Stimulated activated CD4-positive, alpha-beta T cell treated with anti-CD3 and anti-CD28 coated beads, Interleukin-2, amount 100 ng/mL, for 48 hours (primary cell): ENCODE measurements at places on chromosomes 7 and 10.

GRCh38 chr7:137976696-137977095, 25.2 kb downstream of the CREB3L2 start:
- no peak for DNase-seq

GRCh38 chr7:120502132-120502531, 229.2 kb downstream of the KCND2 start:
- DNase-seq: no peak

DNA sequence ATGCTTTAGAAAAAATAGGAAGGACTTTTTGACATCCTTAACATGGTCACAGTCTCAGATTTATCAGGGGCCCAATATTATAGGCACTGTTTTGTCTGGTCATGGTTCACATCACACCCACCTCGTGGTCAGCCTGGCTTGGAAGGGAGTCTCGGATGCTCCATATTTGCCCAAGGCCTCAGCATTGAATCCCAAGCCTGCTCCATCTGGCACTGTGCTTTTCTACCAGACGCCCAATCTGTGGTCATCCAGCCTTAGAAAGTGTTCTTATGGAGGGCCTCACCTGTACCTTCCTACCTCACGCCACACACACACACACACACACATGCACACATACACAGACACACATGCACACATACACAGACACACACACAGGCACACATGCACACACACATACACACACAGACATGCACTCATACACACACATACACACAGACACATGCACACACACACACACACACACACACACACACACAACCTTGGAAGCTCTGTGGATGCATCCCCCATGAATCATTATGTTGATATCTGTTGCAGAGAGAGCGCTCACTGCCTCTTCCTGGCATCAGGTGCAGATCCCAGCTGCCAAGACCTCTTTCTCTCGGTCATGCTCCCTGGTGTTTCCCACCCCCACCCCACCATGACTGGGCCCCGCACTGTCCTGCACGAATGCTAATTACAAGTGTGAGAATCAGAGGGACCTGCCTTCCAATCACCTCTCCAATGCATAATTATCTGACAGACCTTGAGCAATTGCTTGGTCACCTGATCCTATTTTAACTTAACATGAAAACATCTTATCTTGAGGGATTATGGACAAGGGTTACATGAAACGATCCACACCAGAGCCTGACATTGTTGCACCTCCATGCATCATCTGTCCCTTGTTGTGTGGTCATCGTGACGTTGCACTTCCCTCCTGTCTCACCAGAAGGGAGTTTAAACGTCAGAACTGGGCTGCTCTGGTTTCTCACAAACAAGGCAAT, 122.7 kb upstream of the TMEM72 start:
- DNase-seq: no peak

GRCh38 chr7:103887853-103888602, 101.4 kb downstream of the RELN start:
- no peak for DNase-seq

DNA sequence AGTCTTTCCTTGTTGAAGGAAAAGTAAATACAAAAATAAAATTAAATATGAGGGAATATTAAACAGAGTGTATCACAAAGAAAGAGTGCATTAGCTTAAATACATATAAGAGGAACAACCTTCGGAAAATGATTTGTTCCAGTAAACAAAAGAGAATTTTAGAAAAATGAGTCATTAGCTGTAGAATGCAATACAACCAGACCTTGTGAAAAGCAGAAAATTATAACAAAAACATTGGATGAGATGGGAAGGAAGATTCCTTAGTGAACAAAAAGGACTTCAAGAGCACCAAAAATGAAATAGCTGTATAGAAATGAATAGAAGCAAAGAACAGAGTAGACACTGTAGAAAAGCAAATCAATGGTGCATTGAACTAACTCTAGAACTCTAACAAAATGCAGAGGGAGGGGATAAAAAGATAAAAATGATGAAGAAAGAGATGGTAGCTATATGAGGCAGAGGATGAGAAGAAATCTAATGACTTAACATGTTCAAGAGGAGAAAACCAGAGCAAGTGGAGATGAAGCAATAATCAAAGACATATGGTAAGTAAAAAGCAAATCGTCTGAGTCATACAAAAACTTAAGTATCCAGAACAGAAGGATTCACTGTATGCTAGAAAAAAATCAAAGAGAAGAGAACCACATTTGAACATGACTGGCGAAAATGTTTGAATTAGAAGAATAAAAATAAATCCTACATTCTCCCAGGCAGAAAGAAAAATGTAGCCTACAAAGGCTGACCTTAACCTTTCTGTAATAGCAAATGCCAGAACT, 190.5 kb downstream of the TMEM26 start:
- DNase-seq: no peak

- no peak for DNase-seq
Observed at GRCh38 chr7:119908948-119909347, 364.0 kb upstream of the KCND2 start.

- DNase-seq: no peak
Observed at GRCh38 chr10:36808625-36809362, 316.6 kb upstream of the ANKRD30A start.

GRCh38 chr10:66827353-66827752, 98.5 kb upstream of the LRRTM3 start:
- no peak for DNase-seq

GRCh38 chr7:79781716-79782115, 328.2 kb upstream of the MAGI2 start:
- DNase-seq: no peak

GRCh38 chr10:33635967-33636515, 301.6 kb upstream of the NRP1 start:
- DNase-seq: no peak

- no peak for DNase-seq
Observed at GRCh38 chr7:120395526-120396019, 122.6 kb downstream of the KCND2 start.

GRCh38 chr10:31878486-31878885, 50.1 kb downstream of the ARHGAP12 start:
- no peak for DNase-seq

GRCh38 chr7:128093614-128094570, 62.7 kb upstream of the LRRC4 start:
- no peak for DNase-seq
